Stimulated activated naive CD4-positive, alpha-beta T cell (primary cell): ENCODE measurements at places on chromosomes 4 and X.
A peak's percentile ranks its signal among the peaks of the same experiment; 100 is the strongest.

- no peak for DNase-seq
These were observed at the start of gene KDR for GRCh38 chr4:55125087-55125721. TSS of gene KDR (minus strand) at chr4:55125595. CDS start at chr4:55125293, 302 bp downstream.

DNA sequence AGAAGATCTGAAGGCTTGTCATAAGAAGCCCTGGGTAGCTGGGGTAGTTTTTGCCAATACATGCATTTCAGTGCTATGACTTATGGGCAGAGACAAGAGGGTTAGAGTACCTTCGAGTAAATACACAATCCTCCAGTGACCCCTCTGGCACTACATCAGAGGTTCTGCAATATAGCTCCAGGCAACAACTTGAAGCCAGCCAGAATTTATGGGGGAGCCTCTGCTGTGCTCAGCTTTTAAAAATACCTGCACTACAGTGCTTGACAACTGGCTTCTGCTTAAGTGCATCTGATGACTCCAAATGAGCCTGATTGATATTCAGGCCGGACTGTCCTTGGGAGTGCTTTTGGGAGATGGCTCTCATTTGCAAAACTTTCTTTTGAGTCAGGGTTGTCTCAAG lies 44.9 kb upstream of the SMAD1 start:
- DNase-seq, result no peak

- DNase-seq, result peak; percentile 21
These were observed 814 bp upstream of the RBM47 start for GRCh38 chr4:40630335-40631021.

DNA sequence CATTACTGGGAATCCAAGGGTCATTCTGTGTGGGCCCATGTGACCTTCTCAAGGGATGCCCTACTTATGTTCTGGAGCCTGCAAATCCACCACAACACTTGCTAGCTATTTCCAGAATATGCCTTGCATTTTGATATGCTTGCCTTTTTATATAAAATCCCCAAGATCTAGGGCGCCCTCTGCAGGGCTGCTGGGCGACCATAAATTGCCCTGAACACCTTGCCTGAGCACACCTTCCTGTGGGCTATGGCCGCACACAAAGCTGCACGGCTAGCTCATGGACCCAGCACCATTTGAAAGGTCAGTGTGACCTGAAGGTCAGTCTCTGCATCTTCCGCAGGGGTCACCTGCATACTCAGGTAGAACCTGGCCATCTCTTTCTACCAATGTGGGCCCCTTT lies 311.7 kb downstream of the NLGN4X start:
- DNase-seq, result no peak

DNA sequence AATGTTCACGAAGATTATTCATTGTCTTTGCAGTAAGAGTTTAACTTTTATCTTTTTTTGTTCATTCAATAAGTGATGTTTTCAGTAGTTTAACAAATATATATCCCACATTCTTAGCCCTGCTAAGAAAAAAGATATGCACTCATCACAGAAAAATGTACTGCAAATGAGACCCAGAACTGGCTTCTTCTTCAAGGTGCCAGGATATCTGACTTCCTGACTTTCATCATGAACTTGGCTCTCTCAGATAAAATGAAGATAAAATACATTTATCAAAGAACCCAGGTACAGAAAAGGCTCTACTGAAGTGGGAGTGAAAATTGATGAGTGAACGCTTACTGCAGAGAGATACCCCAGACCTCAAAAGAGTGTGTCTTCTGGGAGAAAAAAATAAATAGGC lies 177.8 kb upstream of the DKK2 start:
- no peak for DNase-seq

DNA sequence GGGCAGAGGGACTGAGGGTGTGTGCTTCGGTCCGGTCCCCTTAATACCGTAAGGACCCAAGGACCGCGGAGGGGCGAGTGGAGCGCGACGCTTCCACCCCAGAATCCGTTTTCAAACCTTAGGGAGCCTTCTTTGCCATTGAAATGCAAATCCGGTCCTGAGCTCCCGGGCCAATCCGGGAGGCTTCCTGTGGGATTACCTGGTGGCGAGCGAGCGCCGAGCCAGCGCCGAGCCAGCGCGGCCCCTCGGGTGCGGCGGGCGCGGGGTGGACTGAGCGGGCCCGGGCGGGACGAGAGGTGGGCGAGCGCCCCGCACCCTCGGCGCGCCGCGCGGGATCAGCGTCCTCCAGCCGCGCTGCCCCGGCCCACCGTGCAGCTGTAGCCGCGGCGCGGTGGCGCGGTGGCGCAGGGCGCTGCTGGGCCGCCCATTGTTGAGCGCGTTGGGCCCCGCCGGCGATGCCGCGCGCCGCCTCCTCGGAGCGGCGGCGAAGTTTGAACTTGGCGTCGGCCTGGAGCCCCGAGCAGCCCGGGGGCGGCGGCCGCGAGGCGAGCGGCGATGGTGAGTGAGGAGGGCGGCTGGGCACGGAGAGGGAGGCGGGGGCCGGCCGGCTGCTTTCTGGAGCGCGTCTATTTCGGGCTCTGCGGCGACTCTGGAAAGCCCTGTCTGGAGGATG lies 208.7 kb downstream of the SOWAHB start:
- DNase-seq, result no peak

DNA sequence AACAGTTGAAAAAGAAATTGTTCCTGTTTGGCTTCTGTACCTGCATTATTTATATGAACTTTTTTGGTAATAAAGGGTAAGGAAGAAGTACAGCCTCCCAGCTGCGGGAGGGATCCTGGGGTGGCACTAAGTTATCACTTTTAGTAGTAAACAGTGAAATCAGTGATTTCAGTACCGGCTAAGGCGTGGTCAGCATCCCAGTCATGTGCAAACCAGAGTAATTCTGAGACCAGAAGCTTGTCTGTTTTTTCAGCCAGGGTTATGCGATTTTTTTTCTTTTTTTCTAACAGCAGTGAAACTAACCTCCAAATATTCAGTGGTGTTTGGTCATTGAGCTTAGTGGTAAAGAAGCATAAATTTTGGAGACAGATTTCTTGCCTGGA lies 3.3 kb downstream of the EGF start:
- no peak for DNase-seq

DNA sequence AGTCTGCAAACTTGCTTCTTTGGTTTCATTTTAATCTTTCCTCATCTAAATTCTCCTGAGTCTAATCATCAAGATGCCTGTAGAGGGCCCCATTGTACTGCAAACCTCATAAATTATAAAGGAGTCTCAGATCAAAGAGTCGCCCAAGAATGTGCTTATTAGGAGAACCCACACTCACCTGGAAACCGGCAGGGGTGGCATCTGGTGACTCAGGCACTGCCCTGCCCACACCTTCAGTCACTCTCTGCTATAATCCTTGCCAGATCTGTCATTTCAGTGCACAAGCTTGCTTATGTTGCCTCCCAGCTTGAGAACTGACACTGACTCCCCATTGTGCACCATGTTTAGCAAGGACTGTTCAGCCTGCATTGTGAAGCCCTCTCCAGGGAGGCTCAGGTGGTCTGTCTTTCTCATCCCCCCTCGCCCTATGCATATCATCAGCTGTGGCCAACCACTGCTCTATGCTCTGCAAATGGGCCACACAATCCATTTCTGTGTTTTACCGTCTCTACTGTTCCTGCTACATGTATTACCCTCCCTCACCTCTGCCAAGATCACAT lies 12.4 kb downstream of the EPGN start:
- peak; percentile 17 for DNase-seq

DNA sequence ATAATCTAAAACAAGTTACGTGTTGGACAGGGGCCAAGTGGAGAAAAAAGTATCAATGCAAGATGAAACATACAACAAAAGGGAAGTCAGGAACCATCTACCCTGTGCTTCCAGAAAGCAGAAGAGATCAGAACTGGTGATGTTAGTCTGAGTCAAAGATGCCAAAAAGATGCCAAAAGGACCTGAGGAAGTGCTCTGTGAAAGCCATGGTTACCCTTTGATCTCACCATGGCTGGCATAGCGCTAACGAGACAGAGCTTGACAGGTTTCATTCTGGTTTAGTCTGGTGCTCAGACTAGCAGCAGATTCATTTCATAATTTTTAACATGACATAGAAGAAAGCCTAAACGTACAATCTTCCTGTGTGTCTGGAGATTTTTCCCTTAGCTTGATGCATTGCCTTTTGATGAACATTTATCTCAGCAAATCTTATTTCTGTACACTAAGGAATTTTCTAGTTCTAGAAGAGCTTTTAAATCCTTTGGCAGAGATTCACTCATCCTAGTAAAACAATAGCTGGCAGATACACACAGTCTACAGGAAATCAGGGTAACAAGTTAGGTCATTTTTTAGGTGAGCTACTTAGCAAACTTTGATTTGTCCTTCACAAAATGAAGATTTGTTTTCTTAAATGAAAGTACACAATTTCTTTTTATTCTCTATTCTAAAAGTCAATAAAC lies 87.7 kb downstream of the COL25A1 start:
- no peak for DNase-seq

DNA sequence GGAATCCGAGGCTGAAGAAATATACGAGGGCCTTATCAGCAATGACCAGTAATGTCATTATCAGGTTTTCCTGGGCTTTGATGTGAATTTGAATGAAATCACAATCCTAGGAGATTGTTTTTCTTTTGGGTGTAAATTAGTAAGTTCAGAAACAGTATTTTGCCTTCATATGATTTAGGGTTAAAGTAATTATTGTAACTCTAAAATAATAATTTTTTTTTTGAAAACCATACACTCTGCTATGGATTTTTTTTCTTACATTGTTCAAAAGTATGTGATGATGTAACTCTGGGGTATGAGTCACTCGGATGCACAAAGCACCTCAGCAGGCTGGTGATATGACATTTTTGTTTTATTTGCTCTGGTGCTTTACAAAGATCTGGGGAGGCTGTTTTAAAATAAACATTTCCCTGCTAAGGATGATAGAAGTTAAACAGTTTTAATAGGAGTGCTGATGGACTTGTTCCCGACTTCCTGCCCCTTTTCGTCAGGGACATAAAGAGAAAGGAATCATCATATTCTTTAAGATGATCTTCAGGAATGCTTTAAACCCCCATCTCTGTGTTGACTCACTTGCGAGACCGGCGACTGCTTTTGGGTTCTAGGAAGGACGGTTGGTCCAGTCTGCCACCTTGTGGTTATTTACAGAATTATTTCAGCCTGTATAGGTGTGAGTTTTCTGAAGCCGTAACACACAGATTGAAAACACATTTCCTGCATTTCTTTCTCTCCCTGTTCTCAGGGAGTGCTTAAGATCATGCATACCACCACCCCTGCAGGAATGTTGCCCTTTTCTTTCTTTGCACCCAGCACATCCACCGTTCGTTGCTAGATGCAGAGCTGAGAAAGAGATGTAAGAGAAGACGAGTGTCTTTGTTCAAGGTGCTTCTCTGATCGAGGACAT lies 72.5 kb downstream of the RAPGEF2 start:
- peak; percentile 74 for DNase-seq

DNA sequence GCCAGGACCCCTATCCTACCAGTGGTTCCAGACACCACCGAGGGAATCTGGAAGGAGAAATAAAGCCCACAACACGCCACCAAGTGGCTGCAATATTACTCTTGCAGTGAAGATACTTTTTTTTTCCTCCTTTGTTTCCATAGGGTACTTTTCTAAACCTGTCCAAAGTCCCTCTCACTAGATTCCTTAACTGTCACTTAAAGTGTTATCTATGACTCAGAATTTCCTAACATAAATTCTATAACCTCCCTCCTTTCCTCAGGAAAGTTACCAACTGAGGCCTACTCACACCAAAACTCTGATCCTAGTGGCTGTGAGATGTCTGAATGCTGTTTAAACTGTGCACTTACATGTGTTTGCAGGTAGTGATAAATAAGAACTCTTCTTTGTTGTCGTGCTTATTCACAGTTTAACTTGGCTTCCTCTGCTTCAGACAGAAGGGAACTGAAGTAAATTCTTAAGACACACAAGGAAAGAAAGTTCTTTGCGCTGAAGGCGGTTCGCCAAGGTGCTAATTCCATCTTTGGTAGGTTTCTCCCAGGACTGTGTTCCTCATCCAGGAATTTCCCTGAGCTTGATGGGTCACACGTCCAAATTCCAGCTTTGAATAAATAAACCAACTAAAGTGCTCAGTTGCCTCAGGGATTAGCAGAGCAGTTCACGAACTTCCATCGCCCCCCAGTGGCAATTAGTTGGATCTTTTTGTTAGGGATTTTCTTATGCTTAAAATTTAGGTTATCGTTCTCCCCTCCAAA lies 10.7 kb upstream of the HCCS start:
- DNase-seq, result no peak

GRCh38 chr4:14812101-14812500 lies 190.2 kb upstream of the CPEB2 start:
- DNase-seq, result no peak

GRCh38 chrX:86066998-86067397 lies 19.6 kb upstream of the CHM start:
- DNase-seq, result no peak

- no peak for DNase-seq
These were observed 32.9 kb upstream of the PTPN13 start for GRCh38 chr4:86561256-86561655.

- no peak for DNase-seq
These were observed 412.1 kb downstream of the UBE2NL start for GRCh38 chrX:144295921-144296320.

DNA sequence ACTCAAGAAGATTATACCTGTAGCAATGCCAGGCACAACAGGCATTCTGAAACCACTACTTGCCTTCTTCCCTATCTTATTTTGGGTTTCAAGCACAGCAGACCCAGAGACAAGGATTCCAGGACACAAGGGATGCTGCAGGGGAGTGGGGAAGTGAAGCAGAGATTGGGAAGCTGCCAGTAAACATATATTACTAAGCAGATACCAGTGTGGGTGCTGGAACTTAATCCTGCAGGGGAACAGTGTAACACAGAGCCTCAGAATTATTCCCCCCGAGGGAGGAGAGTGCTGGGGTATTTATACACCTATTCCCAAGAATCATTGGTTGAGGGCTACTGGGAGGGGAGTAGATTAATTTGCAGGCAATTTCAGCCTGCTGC lies 33.3 kb upstream of the MAML3 start:
- no peak for DNase-seq

DNA sequence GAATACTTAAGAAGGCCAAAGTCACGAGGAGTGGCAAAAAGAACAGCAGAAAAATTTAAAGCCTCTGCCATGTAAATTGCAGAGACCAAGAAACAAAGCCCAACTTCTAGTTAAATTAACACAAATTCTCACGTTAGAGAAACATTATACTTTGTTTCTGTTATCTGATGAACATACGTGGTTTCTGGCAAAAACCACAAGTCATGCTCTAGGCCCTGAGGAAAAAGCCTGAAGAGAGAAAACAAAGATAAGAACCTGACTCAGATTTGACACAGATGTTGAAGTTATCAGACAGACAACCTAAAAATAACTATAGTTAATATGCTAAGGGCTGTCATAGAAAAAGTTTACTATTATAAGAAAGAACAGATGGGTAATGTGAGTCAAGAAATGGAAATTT lies 149.1 kb upstream of the PCDH10 start:
- DNase-seq, result no peak

GRCh38 chrX:53686151-53686885 lies at the start of gene HUWE1:
TSS of gene HUWE1 (minus strand) at chrX:53686719. CDS start at chrX:53654107, 32,612 bp downstream.
- DNase-seq, result peak; percentile 79

- DNase-seq, result no peak
These were observed 23.6 kb upstream of the TBC1D14 start for GRCh38 chr4:6885953-6886557.
